ENCODE measurements at places on chromosomes 7 and 10.

DNA sequence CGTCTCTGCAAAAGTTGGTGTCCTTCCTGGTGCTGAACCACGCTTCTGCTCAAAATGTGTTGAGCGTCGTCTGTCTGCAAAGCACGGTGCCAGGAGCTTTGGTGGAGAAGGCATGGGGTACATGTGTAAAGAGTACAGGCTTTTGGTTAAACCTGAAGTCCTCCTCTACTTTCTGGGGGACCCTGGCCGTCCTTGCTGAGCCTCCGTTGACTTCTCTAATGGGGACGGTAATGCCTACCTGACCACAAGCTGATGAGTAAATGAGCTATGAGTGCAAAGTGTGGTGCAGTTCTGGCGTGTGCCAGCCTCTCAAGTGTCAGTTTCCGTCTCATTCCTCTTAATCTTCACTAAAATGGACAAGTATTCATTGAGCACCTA, 527 bp upstream of the HERPUD2 start:
- H3K4me3 ChIP-seq = peak overlapping the region; percentile 99
- H3K4me1 ChIP-seq = peaks cover 73% of the 10 kb centered on the region
- no peak for DNase-seq
- peak overlapping the region; percentile 98 for H3K27ac ChIP-seq

DNA sequence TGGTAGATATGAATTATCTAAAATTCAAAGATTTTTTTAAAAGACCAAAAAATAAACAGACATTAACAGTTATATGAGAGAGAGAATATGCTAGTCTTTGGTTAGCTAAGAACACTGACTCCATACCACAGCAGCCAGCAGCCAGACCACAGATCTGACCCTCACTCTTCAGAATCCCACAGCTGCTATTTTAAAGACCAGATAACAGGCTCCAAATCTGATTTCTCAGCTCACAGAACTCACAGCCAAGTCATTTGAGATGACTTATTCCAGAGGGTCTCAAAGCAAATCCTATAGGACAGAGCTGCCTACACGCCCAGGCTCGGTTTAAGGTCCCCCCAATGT, 20.4 kb downstream of the NUDCD3 start:
- H3K27me3 ChIP-seq = no peaks in the 10 kb centered on the region
- no peak overlapping the region for H3K27ac ChIP-seq
- H3K4me3 ChIP-seq = no peak overlapping the region

- H3K27me3 ChIP-seq = no peaks in the 10 kb centered on the region
- no peak for DNase-seq
- H3K27ac ChIP-seq = no peak overlapping the region
- H3K36me3 ChIP-seq = no peaks in the 10 kb centered on the region
- H3K4me1 ChIP-seq = no peaks in the 10 kb centered on the region
- H3K4me3 ChIP-seq = no peak overlapping the region
These were observed 316.2 kb downstream of the POM121L12 start for GRCh38 chr7:53351681-53352080.

DNA sequence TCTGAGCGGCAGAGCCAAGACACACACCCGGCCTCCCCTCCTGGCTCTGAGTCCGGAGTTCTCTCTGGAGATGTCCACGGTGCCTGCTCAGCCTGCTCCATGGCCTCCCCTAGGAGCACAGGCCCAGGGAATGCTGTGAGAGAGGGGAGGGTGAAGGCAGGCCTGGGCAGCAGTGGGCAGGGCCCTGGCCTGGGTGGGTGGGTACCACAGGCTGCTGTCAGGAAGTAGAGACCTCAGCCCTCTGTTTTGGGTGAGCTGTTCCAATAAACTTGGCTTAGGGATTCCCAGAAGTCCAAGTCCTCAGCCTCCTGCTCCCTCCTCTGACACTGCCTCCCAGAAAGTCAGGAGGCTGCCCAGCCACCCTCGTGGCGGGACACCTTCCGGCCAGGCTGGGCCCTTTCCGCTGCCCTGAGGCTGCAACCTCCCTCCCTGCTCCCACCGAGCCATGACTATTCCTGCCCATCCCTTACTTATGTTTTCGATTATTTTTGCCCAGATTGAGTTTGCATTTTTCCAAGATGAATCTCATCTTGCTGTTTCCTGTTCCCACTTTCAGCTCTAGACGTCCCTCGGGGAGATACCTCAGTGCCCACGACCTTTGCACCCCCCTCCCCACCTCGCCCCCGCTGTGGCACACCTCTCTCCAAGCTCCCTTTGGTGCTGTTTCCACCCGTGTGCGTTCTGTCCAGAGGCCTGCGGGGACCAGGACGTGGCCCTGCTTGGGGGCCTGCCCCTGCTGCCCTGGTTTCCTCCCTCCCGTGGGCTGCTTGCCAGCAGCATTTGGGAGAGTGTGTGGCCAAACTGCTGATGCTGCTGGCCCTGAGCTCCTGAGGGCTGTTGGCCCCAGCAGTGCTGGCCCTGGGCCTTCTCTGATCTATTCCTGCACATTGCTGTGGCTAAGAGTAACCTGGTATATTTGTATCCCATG, 5.8 kb upstream of the POLM start:
- no peak for DNase-seq
- no peaks in the 10 kb centered on the region for H3K36me3 ChIP-seq
- no peak overlapping the region for H3K27ac ChIP-seq

GRCh38 chr10:43391496-43391895, 17.5 kb downstream of the HNRNPF start:
- peaks cover 85% of the 10 kb centered on the region for H3K4me1 ChIP-seq
- H3K36me3 ChIP-seq = peaks cover 79% of the 10 kb centered on the region
- no peak for DNase-seq
- H3K27me3 ChIP-seq = no peaks in the 10 kb centered on the region

DNA sequence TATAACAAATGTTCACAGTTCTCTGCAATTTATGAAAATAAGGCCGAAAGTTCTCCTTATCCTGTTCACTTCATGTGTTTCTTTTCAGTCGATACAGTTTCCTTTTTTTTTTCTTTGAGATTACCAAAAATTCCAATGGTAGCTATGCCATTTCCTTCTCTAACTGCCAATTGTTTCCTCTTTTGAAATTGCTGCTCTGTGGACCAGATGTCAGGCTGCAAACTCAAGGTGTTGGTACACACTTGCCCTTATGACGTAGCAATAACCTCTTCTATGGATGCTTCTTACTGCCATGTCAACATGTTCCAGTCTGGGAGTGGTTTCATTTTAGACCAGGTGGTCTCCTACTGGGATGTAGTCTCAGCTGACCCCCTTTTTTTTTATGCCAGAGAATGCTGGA, 52.9 kb downstream of the CASD1 start:
- H3K4me1 ChIP-seq = no peaks in the 10 kb centered on the region
- no peak for DNase-seq
- no peak overlapping the region for H3K4me3 ChIP-seq
- peaks cover 7% of the 10 kb centered on the region for H3K36me3 ChIP-seq
- H3K27ac ChIP-seq = no peak overlapping the region
- no peaks in the 10 kb centered on the region for H3K27me3 ChIP-seq

DNA sequence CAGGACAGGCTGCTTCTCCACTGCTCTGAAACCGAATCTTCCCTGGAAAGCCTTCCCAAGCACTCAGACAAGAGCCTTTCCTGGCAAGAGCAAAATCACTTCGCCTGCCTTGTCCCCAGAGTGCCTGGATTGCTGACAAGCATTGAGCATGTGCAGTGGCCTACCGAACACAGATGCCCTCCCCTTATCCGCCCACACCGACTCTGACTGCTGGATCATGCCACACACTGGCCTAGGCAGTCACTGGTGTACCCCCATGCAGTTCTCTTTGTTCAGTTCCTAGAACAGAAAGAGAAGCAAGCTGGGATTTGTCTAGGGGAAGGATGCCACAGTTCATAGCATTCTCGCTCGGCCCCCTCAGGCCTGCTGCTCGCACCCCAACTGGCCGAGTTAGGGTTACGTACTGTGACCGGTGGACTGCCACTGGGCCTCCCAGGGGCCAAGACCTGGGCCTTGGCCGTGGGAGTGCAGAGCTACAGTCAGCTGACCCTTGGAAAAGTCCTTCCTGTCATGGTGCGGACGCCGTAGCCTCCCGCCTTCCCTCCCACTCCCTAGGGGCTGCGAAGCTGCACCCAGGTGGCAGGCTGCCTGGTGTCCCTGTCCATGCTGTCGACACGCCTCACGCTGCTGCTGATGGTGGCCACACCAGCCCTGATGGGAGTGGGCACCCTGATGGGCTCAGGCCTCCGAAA, 6.9 kb downstream of the ABCB8 start:
- no peak overlapping the region for H3K27ac ChIP-seq
- DNase-seq = no peak
- peaks cover 18% of the 10 kb centered on the region for H3K4me1 ChIP-seq
- peaks cover 4% of the 10 kb centered on the region for H3K36me3 ChIP-seq
- H3K4me3 ChIP-seq = no peak overlapping the region

DNA sequence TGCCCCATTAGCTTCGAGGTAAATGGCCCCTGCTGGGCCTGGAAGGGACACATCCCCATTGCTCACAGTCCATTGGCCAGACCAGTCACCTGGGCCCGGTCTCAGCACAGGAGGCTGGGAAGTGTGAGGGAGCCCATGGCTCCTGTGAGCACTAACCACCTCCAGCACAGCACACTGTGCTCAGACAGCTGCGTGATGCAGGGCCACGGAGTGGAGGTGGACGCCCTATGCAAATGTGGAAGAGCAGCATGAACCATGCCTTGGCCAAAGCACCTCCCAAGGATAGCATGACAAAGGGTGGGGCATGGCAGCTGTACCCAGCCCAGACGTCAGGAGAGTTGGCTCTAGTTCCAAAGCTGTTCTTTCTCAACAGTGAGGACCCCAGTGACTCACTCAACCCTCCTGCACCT, 120.1 kb upstream of the ZMIZ1 start:
- H3K4me1 ChIP-seq = no peaks in the 10 kb centered on the region
- H3K4me3 ChIP-seq = no peak overlapping the region
- no peaks in the 10 kb centered on the region for H3K36me3 ChIP-seq
- H3K27me3 ChIP-seq = peaks cover 2% of the 10 kb centered on the region
- no peak for DNase-seq
- no peak overlapping the region for H3K27ac ChIP-seq

DNA sequence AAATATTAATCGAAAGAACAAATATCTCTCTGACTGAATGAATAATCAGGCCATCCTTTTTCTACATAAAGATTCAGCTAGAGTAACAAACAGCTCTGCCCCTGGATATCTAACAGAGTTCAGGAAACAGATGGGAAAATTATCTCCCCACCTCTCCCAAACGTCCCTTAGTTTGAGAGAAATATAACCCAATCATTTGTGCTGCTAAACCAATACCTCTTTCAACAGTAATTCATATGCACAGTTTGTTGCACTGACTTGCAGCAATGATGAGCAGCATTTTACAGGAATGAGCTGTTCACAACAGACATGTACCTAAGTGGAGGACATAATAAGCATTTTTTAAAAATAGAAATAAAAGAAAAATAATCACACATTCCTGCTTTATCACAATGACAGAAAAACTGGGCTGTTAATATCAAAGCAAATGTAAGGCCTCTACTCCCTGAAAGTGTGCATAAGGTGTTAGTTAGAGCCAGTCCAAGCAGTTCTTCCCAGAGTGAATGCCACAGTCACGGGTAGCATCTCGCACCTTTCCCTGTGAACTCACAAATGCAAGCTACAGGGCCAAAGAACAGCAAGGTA, 2.3 kb downstream of the CREB3L2 start:
- H3K4me3 ChIP-seq = peak overlapping the region; percentile 94
- no peak overlapping the region for H3K27ac ChIP-seq
- no peak for DNase-seq
- no peaks in the 10 kb centered on the region for H3K27me3 ChIP-seq
- H3K36me3 ChIP-seq = peaks cover 26% of the 10 kb centered on the region

- no peak overlapping the region for H3K4me3 ChIP-seq
- no peak overlapping the region for H3K27ac ChIP-seq
- no peaks in the 10 kb centered on the region for H3K36me3 ChIP-seq
- H3K27me3 ChIP-seq = no peaks in the 10 kb centered on the region
These were observed 706.7 kb upstream of the PHF14 start for GRCh38 chr7:10266976-10267375.

- H3K27me3 ChIP-seq = peaks cover 24% of the 10 kb centered on the region
- no peak overlapping the region for H3K27ac ChIP-seq
- peaks cover 56% of the 10 kb centered on the region for H3K4me1 ChIP-seq
- peak; percentile 76 for DNase-seq
- H3K36me3 ChIP-seq = peaks cover 32% of the 10 kb centered on the region
- peak overlapping the region; percentile 60 for H3K4me3 ChIP-seq
These were observed 3.6 kb downstream of the NPM3 start for GRCh38 chr10:101779544-101780186.

DNA sequence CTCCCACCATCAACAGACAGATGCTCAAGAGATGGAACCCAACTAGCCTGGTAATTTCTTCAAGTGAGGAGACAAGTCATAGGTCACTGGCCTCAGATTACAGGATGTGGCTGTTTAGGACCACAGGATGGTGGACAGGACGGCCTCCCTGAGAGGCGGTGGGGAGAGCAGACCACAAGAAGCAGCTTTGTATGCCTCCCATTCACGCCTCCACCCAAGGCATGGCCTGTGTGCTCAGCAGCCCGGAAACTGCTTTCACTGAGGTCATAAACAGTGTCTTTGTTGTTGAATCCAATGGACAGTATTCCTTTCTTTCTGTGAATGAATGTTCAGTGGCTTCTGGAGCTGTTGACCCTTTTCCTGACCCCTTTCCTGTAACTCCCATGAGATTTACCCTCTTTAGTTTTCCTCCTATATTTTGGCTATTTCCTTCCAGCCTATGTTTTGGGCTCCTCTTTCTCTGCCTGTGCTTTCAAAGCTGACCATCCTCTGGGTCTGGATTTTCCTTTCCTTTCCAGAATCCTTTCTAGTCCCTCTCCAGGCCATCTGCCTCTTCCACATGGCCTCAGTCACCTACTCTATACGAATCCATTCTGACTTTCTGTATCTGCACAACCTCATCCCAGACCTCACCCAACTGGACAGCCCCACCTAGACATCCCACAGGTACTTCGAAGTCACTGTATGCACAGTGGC, 32.4 kb upstream of the INPP5F start:
- no peaks in the 10 kb centered on the region for H3K36me3 ChIP-seq
- peaks cover 8% of the 10 kb centered on the region for H3K27me3 ChIP-seq

Data from activated T-helper 1 cell treated with anti-CD3 and anti-CD28 coated beads, Interleukin-12 subunit alpha, Interleukin-12 subunit beta, Interleukin-2, Interleukin-4 antibody, amounts not matched to agents 30 ng/mL and 10 ng/mL and 1 ng/mL, durations not matched to agents 14 hours and 24 hours and 36 hours (primary cell).